ENCODE measurements at places on chromosomes 13 and 19. TPM values are rescaled to one million over a fixed set of nuclear protein-coding genes. Genes with fewer than 3 reads are reported as not detected.
A peak's percentile ranks its signal among the peaks of the same experiment; 100 is the strongest.

DNA sequence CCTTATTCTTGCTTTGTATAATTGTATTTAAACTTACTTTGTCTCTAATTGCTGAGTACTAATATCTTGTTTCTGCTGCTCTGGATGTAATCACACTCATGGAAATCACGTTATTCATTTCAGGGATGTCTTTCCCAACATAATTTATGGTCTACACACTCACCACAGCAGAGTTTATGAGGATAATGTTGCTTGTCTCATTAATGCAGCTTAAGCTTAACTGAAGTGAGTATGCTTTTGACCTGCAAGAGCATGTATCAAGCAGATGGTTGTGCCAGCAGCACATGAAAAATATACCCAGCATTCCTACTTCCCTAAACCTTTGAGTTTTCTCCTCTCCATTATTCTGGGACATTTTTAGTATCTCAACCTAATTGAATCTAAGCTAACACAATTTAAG is 1080.9 kb downstream of the SLITRK5 start:
- no peak for DNase-seq

- DNase-seq = no peak
These were observed 45.6 kb downstream of the LHFPL6 start for GRCh38 chr13:39557285-39557955.

- DNase-seq = no peak
These were observed 22.5 kb upstream of the POU2F2 start for GRCh38 chr19:42154471-42155323.

GRCh38 chr13:109126891-109127641 is 497.7 kb downstream of the MYO16 start:
- DNase-seq = no peak

The MCEMP1 gene
- total RNA-seq = not detected

The KLK3 gene
- 3.7 TPM for total RNA-seq

DNA sequence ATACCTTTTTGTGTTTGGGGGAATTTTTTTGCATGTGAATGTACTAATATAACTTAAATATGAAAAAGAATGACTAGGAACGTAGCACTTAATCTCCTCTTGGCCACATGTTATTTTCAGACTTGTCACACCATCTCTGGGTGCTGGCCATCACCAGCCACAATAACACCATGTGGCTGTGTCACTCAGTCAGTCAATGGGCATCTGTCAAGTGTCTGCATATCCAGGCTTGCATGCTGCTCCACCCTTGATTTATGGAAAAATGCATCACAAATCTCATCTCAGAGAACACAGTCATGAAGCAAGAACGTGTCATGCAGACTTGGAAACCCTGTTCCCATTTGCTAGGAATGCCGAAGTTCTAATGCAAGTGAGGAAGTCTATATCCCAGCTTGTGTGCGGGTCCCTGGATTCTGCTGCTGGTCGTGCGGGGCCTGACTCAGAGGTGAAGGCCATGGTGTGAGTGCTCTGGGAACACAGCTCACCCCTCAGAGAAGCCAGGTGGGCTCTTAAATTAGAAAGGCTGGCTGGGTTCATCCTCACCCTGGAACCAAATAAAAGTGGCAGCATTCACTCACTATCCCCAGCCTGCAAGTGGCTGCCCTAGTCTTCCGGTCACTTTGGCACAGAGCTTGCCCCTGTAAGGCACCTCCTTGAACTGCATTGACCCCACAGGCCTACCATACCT is 53.6 kb upstream of the ARHGEF7 start:
- no peak for DNase-seq

The B3GNT3 gene
- total RNA-seq = 205 TPM

GRCh38 chr19:17780781-17781180 is 14.2 kb upstream of the B3GNT3 start:
- no peak for DNase-seq

GRCh38 chr19:17972230-17972629 is 5.3 kb downstream of the KCNN1 start:
- DNase-seq = no peak

The RYR1 gene
- total RNA-seq = 1.3 TPM

- DNase-seq = no peak
These were observed 109.5 kb downstream of the TM9SF2 start for GRCh38 chr13:99610702-99611289.

The RAD23A gene
- total RNA-seq = 117 TPM

GRCh38 chr19:54704928-54705327 is 19.3 kb upstream of the KIR3DL3 start:
- no peak for DNase-seq

DNA sequence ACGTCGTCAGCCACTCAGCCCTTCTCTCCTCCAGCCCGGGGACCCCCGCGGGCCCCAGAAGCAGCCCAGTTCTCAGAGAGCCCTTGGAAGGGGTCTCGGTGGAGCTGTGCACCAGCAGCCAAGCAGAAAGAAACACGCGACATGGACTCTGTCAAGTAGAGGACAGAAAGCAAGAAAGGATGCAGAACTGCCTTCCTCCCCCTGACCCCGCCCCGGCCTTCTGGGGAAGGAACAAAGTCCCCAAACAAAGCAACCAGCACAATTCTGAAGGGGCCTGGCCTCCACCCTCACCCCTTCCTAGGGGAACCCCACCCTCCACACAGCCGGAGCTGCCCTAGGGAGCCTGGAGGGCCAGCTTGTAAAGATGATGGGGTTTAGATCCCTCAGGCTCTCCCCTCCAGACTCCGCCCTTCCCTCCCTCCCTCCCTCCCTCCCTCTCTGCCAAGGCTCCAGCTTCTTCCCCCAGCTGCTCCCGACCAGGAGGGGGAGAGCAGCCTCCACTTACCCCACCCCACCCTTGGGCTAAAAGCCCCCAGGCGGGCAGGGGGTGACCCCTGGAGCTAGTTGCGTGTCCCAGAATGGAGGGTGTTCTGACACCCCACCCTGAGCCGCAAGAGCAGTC is 7.8 kb downstream of the LYL1 start:
- no peak for DNase-seq

GRCh38 chr19:29618434-29618833 is 12.4 kb downstream of the POP4 start:
- peak; percentile 32 for DNase-seq

DNA sequence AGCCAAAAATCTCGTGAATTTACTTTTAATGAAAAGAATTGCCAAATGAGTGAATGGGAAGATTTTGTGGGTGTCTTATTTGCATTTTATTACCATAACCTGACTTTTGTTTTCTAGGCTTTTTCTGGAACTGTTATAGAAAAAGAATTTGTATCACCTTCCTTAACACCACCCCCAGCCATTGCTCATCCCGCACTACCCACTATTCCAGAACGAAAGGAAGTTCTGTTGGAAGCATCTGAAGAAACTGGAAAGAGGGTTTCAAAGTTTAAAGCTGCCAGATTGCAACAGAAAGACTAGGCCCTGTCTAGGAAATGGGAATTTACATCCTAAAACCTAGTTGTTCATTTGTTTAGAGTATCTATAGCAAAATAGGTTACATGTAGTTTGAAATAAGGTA is 72.7 kb downstream of the URI1 start:
- DNase-seq = no peak

DNA sequence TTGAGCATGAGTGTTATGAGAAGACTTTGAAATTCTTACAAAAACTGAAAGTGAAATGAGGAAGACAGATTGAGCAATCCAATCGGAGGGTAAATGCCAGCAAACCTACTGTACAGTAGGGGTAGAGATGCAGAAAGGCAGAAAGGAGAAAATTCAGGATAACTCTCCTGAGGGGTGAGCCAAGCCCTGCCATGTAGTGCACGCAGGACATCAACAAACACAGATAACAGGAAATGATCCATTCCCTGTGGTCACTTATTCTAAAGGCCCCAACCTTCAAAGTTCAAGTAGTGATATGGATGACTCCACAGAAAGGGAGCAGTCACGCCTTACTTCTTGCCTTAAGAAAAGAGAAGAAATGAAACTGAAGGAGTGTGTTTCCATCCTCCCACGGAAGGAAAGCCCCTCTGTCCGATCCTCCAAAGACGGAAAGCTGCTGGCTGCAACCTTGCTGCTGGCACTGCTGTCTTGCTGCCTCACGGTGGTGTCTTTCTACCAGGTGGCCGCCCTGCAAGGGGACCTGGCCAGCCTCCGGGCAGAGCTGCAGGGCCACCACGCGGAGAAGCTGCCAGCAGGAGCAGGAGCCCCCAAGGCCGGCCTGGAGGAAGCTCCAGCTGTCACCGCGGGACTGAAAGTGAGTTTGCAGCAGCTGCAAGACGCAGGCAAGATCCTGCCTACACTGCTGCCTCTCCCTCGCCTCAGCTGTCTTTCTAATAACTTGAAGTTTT is at the start of gene TNFSF13B:
Gene TNFSF13B (plus strand): TSS at position 118 of the 728 bp plus-strand sequence. CDS start 178 bp downstream, at position 296.
- peak; percentile 58 for DNase-seq

DNA sequence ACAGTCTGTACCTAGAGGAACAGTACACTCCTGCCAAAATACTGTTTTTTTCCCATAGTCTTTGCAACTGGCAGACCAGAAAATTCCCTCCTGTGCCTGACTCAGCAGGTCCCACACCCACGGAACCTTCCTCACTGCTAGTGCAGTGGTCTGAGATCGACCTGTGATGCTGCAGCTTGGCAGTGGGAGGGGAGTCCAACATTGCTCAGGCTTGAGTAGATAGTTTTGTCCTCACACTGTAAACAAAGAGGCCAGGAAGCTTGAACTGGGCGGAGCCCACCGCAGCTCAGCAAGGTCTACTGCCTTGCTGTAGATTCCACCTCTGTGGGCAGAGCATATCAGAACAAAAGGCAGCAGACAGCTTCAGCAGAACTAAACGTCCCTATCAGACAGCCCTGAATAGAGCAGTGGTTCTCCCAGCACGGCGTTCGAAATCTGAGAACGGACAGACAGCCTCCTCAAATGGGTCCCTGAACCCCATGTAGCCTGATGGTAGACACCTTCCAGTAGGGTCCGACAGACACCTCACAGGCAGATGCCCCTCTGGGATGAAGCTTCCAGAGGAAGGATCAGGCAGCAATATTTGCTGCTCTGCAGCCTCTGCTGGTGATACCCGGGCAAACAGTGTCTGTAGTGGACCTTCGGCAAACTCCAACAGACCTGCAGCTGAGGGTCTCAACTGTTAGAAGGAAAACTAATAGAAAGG is 92.7 kb downstream of the SUCLA2 start:
- DNase-seq = no peak

The SEMA6B gene
- 5.9 TPM for total RNA-seq

DNA sequence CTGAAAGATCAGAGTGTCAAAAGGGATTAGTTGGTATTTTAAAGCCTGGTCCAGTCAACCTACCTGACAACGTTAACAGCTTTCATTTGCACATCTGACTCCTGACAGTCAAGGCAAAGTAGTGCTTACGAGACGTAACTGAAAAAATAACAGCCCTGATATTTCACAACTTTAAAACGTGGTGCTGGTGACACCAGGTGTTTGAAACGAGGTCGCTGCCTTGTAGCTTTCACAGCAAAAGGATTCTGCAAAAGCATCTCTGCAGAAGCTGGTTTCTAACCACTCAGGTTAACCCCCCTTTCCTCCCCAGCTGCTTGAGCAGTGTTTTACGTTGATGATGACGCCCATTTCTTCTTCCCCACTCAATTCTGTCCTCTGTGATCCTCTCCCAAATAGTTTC is 23.3 kb downstream of the GGACT start:
- DNase-seq = no peak

The F2RL3 gene
- 1.6 TPM for total RNA-seq

DNA sequence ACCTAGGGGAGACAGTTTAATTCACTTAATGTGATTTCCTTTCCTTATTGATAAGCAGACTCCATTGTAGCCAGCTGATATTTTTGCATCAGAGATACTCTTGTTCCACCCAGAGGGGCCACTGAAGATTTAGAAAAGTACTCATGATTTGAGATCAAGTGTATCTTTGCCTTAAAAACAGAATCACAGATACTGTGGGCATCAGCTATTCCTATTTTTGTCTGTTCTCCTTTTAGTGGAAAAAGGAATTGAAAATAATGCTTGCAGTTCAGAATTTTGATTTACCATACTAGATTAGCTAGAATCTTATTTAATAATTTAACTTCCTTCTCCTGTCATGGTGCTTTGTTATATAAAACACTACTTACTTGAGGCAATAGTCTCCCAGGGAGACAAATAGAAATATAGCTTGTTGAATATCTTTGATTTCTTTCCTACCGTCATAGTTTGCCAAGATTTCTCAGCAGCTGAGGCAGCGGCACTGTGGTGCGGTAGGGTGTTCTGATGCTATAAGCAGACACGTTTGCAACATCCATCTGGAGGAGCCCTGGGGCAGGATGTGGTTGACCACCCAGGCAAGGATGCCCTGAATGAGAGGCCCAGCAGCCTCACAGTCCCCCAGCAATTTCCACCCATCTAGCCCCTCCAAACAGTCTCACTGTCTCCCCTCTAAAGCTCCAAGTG is 47.0 kb upstream of the RAP2A start:
- peak; percentile 17 for DNase-seq

The KLK4 gene
- 1.1 TPM for total RNA-seq

GRCh38 chr19:51075998-51076397 is 6.7 kb downstream of the KLK14 start:
- DNase-seq = no peak

DNA sequence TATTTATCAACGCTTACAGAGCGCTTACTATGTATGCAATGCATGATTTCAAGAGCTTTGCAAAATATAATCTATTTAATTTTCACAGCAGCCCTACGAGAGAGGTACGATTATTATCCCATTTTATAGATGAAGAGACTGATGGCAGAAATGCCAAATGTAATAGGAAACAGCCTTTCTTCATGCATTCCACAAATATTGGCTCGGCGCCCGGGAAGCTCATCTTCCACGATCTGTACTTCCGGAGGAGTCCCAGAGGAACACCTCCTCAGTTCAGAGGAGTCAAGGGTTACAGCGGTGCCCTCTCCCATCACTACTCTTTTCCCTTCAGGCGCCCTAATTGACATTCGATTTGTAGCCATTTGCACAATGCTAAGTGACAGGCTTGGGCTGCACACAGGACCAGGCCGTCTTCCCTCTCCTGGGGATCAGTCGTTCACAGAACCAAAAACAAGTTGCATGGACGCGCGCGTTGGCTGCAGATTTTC is 1.1 kb upstream of the ARHGAP35 start:
- peak; percentile 73 for DNase-seq

GRCh38 chr13:97975280-97975847 is 21.9 kb downstream of the IPO5 start:
- DNase-seq = no peak

DNA sequence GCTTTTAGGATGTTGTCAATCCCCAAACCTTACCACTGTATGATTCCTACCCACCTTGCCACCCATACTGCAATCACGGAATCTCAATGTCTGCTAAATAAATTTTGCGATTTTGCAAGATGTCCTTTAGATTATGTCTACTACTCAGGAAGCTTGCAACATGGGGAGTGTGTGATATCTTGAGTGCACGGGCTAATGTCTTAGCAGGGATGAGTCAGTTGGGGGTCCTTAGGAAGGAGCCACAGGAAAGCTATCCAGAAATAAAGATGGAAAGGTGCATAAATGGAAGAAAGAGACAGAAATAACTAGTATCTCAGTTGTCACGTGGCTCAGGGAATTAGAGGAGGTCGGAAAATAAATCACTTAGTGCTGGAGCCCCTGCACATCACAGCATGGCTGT is 77.1 kb downstream of the NALCN start:
- no peak for DNase-seq

DNA sequence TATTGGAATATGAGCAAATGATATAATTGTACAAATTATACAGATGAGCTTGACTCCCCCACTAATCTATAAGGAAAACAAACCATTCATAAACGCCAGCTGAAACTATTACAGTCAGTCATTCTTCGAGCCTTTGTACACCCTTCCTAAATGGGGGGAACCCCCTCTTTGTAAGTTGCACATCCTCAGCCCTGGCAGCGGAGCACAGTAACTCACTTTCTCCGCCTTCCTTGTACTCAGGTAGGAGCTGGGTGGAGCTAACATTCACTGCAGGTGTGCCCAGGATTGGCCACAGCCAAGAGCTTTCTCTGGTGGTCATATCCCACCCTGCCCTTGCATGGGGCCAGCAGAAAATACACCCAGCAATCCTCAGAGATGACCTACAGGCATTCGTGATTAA is 28.6 kb downstream of the PIN1 start:
- DNase-seq = no peak
